ENCODE measurements at places on chromosomes 16 and 17. TPM values are rescaled to one million over a fixed set of nuclear protein-coding genes. Genes with fewer than 3 reads are reported as not detected.

DNA sequence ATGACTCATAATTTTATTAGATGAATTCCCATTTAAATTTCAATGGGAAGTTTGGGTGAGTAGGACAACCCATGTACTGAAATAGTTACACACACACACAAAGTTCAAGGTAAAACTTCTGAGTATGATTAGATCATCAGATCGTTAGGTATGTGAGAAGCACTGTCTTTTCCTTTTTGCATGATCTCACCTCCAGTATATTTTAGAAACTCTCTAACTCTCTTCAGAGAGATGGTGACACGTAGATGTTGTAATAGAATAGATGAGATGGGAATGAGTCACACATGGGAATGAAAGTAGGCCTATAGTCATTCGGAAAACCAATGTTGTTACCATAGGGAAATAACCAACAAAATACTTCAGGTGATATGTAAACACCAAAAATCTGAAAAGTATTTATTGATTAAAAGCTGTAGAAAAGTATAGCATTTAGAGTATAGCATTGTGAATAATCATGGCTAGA is 22.2 kb downstream of the KRT23 start:
- no peak for DNase-seq

DNA sequence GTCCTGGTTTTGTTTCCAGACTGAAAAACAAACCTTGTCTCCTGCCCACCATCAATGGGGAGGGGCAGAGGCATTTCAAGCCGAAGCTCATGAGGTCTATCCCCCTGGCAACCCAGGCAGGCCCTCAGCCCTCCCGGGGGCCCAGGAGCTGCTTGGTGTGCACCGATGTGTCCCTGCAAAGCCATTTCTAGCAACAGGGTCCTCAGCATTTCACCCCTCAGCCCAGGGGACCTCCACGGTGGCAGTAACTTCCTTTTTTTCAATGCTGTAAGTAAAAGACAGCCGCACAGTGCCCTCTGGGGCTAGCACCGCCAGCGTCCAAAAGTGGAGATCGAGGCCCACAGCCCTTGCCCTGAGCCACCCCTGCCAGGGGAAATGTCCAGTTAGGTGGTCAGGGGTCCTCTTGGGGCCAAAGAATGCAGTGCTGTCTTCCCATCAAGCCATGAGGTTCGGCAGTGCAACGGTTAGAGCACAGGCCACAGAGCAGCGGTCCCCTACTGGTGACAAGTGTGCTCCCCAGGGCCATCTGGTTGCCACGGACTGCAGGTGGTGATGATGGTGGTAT is 79.9 kb downstream of the LITAF start:
- DNase-seq = no peak

GRCh38 chr17:82175951-82176350 is 36.7 kb downstream of the CCDC57 start:
- no peak for DNase-seq

The HASPIN gene
- 0.29 TPM for total RNA-seq

- DNase-seq = no peak
Observed at GRCh38 chr17:45784741-45785479, 790 bp downstream of the CRHR1 start.

DNA sequence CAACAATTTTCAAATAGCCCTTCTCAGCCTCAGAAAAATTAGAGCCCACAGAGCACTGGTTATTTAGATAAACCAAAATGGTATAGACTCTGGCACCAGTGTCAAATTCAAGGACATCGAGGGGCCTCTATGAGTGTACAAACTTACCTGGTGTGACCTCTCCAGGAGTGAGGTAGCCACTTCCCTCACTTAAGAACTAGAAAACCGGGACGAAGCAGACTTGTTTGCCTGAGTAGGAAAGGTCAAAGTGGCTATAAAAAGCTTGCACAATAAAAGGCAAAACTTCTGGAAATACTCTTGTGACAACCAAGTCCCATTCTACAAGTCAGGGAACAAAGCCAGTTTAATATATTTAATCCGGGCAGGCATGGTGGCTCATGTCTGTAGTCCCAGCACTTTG is 39.2 kb upstream of the PRSS54 start:
- DNase-seq = no peak

The RNFT1 gene
- 12.9 TPM for total RNA-seq

DNA sequence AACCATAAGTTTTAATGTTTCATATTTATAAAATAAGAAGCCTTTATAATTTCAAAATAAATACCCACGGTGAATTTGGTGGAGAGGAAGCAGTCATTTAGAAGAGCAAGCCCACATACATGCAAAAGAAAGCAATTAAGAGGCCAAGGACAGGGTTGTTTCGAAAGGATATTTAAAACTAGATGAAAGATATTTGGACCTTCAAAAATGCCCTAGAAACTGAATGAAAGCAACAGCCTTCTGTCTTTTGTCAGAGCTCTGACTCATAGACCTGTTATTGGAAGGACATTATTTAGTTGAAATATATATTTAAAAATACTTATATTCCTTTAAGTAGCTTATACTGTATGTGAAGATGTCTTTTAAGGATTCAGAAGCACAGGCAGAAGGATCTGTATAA is 8.6 kb upstream of the METTL9 start:
- no peak for DNase-seq

The GPRC5B gene
- total RNA-seq = 86.8 TPM

DNA sequence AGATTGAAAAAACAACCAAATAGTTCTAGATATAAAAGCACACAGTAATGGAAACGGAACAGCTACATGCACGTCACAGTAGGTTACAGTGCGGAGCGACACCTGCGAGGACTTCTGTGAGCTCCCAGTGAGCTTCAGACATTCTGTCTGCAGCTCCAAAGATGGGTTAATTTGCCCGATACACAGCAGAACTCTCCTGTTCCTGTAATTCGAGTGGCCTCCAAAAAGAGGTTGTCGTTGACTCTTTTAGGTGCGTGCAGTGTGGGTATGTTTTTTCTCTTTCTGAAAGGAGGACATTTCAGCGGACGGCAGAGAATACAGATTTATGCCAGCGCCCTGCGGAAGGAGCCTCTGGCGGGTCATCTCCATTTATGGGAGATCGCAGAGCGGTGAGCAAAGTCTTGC is 2.9 kb downstream of the OR1F1 start:
- no peak for DNase-seq

The FAAP100 gene
- 12.4 TPM for total RNA-seq

GRCh38 chr17:78958641-78959127 is 21.0 kb downstream of the LGALS3BP start:
- DNase-seq = no peak

The PALB2 gene
- 6.3 TPM for total RNA-seq

Measured in right cardiac atrium (tissue), 5 donors.